RKO (cell line): ENCODE measurements at places on chromosomes 2 and 18.

DNA sequence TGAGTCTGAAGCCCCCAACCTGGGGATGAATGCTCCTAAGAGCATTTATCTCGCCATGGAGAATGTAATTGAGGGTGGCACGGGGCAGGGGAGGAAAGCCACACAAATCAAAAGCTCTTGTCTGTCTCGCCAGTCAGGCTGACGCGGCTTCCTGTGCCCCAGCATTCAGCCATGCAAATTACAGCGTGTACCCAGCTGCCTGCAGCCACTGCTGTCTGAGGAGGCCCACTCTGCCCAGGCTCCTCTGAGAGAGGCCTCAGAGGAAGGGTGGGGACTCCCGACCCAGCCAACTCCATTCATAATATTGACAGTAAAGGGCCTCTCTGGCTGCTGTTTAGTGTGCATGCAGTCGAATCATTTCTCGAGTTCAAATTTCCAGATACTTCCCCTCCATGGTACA, 22.0 kb downstream of the SMAD7 start:
- no peak for DNase-seq

GRCh38 chr2:181991171-181991885, 5.7 kb downstream of the PPP1R1C start:
- DNase-seq = no peak

DNA sequence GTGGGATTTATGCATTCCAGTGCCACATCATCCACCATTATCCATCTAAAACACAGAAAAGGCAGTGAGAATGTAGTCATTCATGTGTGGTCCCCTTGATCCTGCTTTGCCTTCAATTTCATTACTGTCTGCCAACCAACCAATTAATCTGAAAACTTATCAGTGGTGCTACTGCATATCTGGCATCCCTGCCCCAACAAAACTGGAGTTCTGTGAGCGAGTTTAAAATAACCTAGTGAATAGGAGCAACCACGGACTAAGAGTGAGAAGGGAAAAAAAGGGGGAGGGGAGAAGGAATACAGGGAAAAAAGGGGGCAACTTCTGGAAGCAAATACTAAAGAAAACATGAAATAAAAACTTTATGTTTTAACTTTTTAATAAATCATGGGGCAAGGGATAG, 42.2 kb downstream of the SLC8A1 start:
- no peak for DNase-seq

- no peak for DNase-seq
These were observed 301.0 kb downstream of the GALR1 start for GRCh38 chr18:77550625-77551024.
